Neuronal stem cell (in vitro differentiated cells): ENCODE measurements at places on chromosomes 12 and 14.
A peak's percentile ranks its signal among the peaks of the same experiment; 100 is the strongest.

DNA sequence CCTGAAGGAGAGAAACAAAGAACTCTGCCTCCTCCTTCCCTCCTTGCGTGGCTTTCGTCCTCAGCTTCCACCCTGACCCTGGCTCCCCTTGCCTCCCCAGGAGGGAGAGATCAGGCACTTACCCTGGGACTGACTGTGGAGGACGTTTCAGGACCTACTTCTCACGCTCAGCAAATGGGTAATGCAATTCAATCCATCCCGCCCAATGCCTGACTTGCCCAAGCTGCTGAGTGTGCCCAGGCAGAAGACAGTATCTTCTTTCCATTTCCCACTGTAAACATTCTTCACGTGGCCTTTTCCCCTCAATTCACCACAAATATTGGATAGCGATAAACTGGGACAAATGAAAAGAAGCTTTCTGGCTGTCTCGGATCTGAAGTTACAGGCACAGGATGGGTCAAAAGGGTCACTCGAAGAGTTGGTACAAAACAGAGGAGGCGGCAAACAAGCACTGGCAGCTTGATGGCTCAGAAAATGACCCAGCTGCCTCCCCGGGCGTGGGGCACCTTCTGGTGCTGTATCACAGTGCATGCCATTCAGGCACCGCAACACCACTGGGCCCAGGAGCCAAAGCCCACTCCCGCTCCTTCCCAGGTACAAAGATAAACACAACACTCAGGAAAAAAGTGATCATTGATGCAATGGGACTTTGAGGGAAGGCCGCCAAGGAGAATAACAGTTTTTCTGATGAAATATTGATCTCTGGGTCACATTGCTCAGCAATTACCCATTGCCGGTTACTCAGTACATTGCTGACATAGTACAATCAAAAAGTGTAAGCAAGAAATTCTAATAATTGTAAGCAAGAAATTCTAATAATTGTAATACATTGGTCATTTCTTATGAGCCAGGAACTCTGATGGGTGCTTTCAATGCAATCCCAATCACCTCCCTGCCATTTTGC lies 65.8 kb downstream of the TRIM9 start:
- DNase-seq, result no peak
- no peak overlapping the region for H3K4me3 ChIP-seq
- peaks cover 3% of the 10 kb centered on the region for H3K4me1 ChIP-seq

DNA sequence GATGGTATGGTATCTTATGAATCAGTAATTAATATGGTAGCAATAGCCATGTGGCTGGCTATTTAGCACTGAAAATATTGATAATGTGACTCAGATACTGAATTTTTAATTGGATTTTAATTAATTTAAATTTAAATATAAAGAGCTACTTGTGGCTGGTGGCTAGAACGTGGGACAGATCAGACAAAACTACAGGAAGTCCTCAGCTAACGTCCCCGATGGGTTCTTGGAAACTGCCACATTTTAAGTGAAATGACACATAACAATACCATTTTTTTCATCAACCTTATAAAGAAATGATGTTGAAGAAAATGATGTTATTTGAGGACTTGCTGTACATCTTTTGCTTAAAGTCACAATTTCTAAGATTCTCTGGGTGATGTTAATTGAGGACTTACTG lies 138.1 kb upstream of the FLRT2 start:
- no peak for DNase-seq
- H3K27ac ChIP-seq, result no peak overlapping the region
- no peak overlapping the region for H3K4me3 ChIP-seq
- no peaks in the 10 kb centered on the region for H3K36me3 ChIP-seq

DNA sequence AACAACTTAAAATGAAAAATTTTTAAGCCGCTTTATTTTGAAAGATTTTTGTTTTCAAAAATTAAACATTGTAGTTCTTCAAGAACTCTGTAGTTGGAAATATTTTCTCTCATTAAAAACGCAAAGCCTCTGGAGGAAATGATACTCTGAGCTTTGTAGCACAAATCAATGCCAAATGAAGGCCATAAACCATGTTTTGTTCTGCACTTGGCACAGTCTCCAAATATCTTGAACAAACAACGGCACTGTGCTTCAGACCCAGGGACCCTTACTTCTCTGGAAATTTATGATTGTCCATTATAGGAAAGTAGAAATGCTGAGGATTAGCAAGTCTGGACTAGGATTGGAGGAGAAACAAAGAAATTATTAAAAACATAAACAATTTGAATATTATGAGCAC lies 160.8 kb upstream of the BMP4 start:
- no peak overlapping the region for H3K27ac ChIP-seq
- no peaks in the 10 kb centered on the region for H3K4me1 ChIP-seq
- no peak for DNase-seq
- no peak overlapping the region for H3K4me3 ChIP-seq
- H3K27me3 ChIP-seq, result no peaks in the 10 kb centered on the region

DNA sequence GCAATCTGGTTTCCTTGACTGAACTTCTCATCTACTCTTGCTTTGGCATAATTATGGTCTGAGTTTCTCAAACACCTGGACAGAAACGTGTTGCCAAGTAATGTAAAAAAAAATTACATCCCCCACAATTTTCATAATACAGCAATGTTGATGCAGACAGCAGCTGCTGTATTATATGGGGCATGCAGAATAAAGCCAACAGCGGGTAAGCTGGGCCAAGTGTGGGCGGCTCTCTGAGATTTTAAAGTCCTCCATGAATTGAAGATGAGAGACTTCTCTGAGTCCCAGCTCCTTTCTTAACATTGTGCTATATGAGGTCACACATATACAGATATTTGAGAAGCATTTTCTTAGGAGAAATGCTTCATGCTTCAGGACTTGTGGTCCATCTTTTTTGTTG lies 881.2 kb downstream of the GALC start:
- H3K36me3 ChIP-seq, result no peaks in the 10 kb centered on the region
- DNase-seq, result no peak

DNA sequence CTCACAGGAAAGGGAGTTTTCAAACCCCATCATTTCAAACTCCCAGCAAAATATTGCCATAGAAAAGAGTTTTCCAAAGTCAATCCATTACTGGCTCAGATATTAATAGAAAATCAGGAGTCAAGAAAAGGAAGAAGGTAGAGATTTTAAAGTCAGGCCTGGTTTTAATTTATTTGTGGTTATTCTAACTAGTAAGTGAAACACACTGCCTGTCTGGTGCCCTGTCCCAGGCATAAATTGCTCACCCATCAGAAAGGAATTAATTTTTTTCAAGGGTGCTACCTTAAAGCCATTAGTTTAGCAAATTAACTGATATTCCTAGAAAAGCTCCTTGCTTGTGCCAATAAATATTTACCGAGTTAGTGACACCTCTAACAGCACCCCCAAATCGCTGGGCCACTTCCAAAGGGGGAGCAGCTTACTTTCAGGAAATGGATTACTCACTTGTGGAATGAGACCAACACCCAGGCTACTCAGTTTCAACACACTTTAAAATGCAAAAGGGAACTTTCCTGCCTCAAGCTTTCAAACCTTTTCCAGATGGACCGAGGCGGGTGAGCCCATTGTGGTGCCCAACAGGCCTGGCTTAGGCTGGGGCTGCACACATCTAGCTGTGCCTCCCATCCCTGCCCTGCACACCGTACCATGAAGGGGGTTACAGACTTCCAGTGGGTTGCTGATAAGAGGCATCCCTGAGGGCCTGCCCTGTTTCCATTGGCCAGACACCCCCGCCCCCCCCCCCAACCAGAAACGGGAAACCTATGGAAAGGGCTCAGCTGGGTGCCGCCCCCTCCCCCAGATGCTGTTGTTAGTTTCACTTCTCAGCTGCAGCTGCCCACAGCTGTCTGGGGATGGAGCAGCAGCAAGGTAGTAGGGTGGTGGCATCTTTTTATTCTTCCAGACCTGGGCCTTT lies 117.2 kb downstream of the SAMD4A start:
- H3K27me3 ChIP-seq, result no peaks in the 10 kb centered on the region
- no peak overlapping the region for H3K4me3 ChIP-seq
- H3K4me1 ChIP-seq, result no peaks in the 10 kb centered on the region
- H3K27ac ChIP-seq, result no peak overlapping the region
- H3K36me3 ChIP-seq, result no peaks in the 10 kb centered on the region
- no peak for DNase-seq

GRCh38 chr14:31205681-31206535 lies 1.7 kb downstream of the HECTD1 start:
- H3K4me1 ChIP-seq, result peaks cover 5% of the 10 kb centered on the region
- no peak for DNase-seq
- H3K36me3 ChIP-seq, result no peaks in the 10 kb centered on the region
- H3K27me3 ChIP-seq, result no peaks in the 10 kb centered on the region
- H3K27ac ChIP-seq, result no peak overlapping the region
- peak overlapping the region; percentile 70 for H3K4me3 ChIP-seq

GRCh38 chr12:117212563-117213190 lies 22.4 kb upstream of the FBXO21 start:
- no peak overlapping the region for H3K27ac ChIP-seq
- H3K36me3 ChIP-seq, result no peaks in the 10 kb centered on the region
- H3K4me3 ChIP-seq, result no peak overlapping the region
- H3K27me3 ChIP-seq, result no peaks in the 10 kb centered on the region
- peak; percentile 89 for DNase-seq

- no peaks in the 10 kb centered on the region for H3K4me1 ChIP-seq
- H3K27me3 ChIP-seq, result no peaks in the 10 kb centered on the region
- no peak for DNase-seq
- H3K36me3 ChIP-seq, result peaks cover 1% of the 10 kb centered on the region
Measured at GRCh38 chr12:64790166-64790565, 31.0 kb upstream of the GNS start.

- DNase-seq, result no peak
- H3K27ac ChIP-seq, result no peak overlapping the region
- peaks cover 8% of the 10 kb centered on the region for H3K36me3 ChIP-seq
- no peaks in the 10 kb centered on the region for H3K27me3 ChIP-seq
Measured at GRCh38 chr14:103390605-103391004, 5.4 kb downstream of the MARK3 start.
